ENCODE measurements at places on chromosomes 6 and 20. TPM values are rescaled to one million over a fixed set of nuclear protein-coding genes. Genes with fewer than 3 reads are reported as not detected.

GRCh38 chr6:84685983-84686584 is 78.3 kb downstream of the TBX18 start:
- H3K4me1 ChIP-seq = no peaks in the 10 kb centered on the region
- peak; percentile 16 for DNase-seq
- no peaks in the 10 kb centered on the region for H3K36me3 ChIP-seq
- peaks cover 5% of the 10 kb centered on the region for H3K27me3 ChIP-seq
- no peak overlapping the region for H3K4me3 ChIP-seq
- no peak overlapping the region for H3K27ac ChIP-seq

DNA sequence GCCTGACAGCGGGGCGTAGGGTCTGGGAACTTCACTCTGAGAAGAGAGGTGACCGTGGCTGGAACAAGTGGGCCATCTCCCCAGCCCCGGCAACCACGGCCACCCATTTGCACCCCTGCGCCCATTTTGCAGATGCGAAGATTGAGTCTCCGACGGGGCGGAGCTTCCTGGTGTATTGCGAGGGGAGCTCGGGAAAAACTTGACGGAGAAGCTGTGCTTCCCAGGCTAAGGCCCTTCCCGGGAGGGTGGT is 653 bp downstream of the ZNF335 start:
- peaks cover 13% of the 10 kb centered on the region for H3K4me1 ChIP-seq
- H3K36me3 ChIP-seq = peaks cover 25% of the 10 kb centered on the region
- peak overlapping the region; percentile 97 for H3K27ac ChIP-seq
- no peaks in the 10 kb centered on the region for H3K27me3 ChIP-seq
- DNase-seq = no peak

GRCh38 chr20:63930971-63931553 is 25.2 kb downstream of the UCKL1 start:
- H3K4me1 ChIP-seq = no peaks in the 10 kb centered on the region
- H3K27me3 ChIP-seq = no peaks in the 10 kb centered on the region
- H3K4me3 ChIP-seq = no peak overlapping the region
- no peak for DNase-seq
- H3K27ac ChIP-seq = no peak overlapping the region

SLC26A8 gene
- not detected for total RNA-seq

CTCFL gene
- total RNA-seq = not detected

RAET1L gene
- not detected for total RNA-seq

CDSN gene
- total RNA-seq = not detected

PMEPA1 gene
- total RNA-seq = 1.4 TPM

DNA sequence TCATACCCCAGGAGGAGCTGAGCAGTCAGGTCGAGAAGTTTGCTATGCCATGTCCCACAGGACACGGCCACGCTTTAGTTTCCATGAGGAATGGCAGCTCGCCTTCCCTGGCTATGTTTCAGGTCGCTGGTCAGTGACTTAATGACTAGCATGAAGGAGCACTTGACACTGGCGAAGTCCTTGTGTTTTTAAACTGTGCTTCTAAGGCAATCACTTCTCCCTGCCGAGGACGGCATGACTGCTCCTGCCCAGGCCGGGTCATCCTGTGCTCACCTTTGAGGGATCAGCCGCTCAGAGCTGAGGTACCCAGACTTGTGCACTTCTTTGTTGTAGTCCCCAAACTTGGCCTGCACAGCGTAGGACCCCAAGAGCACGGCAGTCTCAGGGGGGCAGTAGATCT is 34.1 kb downstream of the EZR start:
- DNase-seq = no peak
- H3K4me1 ChIP-seq = peaks cover 2% of the 10 kb centered on the region
- peaks cover 53% of the 10 kb centered on the region for H3K36me3 ChIP-seq
- H3K27ac ChIP-seq = no peak overlapping the region
- H3K4me3 ChIP-seq = no peak overlapping the region

- no peaks in the 10 kb centered on the region for H3K27me3 ChIP-seq
- H3K4me3 ChIP-seq = no peak overlapping the region
- no peaks in the 10 kb centered on the region for H3K36me3 ChIP-seq
- peaks cover 2% of the 10 kb centered on the region for H3K4me1 ChIP-seq
- DNase-seq = peak; percentile 56
Measured at GRCh38 chr6:131182991-131183425, 47.7 kb downstream of the AKAP7 start.

HLA-DQB1 gene
- not detected for total RNA-seq

DNA sequence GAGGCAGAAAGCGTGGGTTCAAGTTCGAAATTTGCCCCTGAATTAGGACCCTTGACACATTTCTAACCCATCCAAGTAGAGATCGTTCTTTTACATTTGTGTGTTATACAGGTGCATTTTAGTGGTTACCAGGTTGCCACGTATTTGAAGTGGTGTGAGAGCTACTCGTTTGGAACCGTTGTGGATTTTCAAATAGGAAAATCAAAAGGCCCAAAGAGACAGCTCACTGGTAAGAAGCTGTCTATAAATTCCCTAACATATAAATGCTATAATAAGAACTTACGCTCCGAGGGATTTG is 1.6 kb upstream of the REV3L start:
- peaks cover 4% of the 10 kb centered on the region for H3K4me1 ChIP-seq
- H3K4me3 ChIP-seq = peak overlapping the region; percentile 88
- peak; percentile 11 for DNase-seq

All from IMR-90 (cell line).